ENCODE measurements at places on chromosomes 1 and 21.

DNA sequence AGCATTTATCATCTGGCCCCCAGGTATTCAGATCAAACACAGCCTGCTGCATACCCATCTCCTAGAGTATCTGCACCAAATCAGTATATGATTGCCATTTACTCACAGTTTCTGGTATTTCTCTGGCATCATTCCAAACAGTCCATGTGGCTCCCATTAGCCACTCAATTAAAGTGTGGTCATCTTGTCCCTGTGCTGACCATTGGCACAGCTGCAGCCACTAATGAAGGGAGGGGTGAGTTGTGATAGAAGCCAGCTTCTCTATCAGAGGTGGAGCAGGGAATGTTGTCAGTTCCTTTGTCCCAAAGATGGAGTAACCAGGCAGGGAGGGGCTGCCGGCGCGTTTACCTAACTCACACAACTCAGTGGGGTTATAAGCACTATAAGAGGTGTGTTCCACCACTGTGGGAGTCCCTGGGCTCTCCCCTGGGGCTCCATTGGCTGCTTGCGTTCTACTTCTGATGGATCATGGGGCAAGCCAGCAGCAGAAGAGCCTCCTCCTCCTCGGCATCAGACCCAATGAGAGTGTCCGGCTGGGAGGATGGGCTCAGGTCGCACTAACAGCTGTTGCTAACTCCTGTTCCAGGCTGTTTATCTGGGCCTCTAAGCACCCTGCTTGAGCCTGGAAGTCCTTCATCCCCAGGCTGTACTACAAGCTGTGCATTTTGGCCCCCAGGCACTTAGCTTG is 108.6 kb downstream of the GDAP2 start:
- no peak for DNase-seq

GRCh38 chr1:42944246-42944928 is 14.3 kb downstream of the SLC2A1 start:
- DNase-seq = no peak

DNA sequence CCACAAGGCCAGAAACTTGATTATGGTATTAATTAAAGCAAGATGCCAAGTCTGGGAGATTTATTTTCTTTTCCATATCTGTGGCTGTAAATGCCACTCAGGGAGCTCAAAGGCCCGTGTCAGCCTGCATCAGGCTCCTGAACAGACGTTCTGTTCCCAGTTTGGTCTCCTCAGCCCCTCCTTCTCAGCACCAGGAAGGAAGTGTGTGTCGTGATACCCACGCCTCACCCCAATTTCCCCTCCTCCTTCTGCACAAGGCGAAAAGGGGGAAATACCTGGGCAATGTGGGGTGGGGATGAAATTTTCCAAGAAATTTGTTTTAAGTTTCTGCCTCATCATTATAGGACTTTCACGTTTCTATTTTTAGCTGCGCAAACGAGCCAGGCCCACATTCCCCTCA is 112.0 kb downstream of the SYF2 start:
- no peak for DNase-seq

GRCh38 chr1:176391621-176392020 is 71.4 kb upstream of the PAPPA2 start:
- no peak for DNase-seq

- no peak for DNase-seq
These were observed 2.9 kb downstream of the KRTCAP2 start for GRCh38 chr1:155170101-155170785.

- DNase-seq = no peak
These were observed 40.2 kb upstream of the RBM15 start for GRCh38 chr1:110298991-110299390.

DNA sequence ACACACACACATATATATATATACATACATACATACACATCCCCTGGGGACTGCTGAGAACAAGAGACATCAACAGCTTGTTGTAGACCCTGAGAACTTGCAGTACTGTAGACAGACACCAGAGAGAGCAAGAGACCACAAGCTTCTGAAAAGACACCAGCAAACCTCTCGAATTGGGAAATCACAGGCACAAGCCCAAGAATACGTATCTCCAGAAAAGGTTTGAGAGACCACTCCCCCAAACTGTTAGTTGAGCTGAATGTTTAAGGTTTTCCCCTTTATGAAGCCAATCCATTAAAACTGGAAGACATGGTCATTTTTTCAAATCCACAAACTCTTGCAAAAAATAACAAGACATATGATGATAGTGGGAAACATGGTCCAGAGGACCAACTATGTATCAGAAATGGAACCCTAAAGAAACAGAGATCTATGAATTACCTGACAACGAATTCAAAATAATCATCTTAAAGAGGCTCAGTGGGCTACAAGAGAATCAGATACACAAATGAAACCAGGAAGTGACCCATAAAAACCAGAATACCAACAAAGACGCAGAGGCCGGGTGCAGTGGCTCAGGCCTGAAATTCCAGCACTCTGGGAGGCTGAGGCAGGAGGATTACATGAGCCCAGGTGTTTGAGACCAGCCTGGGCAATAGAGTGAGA is 45.1 kb downstream of the SLC2A1 start:
- peak; percentile 69 for DNase-seq

DNA sequence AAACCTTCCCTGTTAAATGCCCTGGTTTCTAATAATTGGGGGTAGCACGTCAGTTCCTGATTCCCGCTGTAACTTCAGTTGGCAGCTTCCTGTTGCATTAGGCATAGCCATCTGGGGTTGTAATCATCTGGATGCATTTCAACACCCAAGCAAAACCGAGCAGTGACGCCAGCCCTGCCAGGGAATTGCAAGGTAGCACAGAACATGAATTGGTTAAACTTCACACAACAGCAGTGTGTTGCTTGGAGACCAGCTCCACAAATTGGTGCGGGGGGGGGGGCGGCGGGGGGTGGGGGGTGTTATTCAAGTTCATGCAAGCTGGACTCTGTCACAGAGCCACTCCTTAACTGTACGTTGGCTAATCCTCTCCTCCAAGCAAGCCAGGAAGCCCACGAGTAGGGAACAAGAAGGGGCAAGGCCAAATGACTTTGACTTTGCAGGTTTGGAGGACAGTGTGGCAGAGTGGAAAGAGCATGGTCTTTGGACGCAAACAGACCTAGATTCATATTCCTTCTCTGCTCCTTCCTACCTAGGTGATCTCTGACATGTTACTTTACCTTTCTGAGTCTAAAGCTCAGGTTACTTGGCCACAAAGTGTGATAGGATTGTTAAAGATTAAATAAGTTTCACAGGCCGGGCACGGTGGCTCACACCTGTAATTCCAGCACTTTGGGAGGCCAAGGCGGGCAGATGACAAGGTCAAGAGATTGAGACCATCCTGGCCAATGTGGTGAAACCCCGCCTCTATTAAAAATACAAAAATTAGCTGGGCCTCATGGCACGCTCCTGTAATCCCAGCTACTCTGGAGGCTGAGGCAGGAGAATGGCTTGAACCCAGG is 4.7 kb downstream of the LAX1 start:
- peak; percentile 74 for DNase-seq

GRCh38 chr1:87940421-87940820 is 611.7 kb downstream of the LMO4 start:
- no peak for DNase-seq

- peak; percentile 25 for DNase-seq
These were observed 407 bp downstream of the GALNT2 start for GRCh38 chr1:230067419-230067870.

DNA sequence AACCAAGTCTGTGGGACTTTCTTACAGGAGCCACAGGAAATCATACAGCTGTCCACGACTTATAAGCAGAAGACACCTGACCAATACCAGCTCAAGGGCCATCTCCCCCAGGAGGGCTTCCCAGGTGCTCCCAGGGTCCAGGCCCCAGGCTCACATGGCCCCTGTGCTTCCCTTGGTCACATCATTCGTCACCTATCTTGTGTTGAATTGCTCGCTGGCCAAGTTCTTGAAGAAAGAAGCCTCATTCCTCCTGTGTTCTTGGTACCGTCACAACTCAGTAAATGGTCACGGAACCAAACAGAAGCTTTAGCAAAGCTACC is 3.0 kb downstream of the NPHP4 start:
- no peak for DNase-seq

DNA sequence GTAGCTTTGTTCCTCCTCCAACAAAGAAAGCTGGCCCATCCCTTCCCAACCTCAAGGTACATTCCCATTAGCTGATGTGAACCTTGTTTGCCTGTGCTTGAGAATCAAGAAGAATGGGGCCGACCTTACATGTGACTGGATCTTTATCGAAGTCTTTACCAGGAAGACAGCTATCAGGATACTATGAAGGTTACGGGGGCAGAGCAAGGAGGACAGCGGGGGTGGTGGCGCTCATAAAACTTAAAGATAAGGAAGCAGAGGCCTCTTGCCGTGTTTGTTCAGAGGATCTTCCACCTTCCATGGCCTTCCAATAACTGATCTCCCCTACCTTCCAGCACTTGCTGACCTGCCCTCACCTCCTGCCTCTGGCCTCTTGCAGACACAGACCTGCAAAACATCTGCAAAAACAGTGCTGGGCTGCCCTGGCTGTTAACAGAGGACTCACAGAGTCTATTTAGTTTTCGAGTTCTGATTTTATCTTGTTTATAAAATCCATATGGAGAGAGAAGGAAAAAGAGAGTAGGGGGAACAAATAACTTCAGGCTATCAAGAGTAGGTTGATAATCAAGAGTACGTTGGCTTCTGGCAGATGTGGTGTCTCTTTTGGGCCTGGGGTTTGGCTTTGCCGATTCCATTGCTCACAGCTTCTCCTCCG is 198.0 kb downstream of the HUNK start:
- DNase-seq = no peak

DNA sequence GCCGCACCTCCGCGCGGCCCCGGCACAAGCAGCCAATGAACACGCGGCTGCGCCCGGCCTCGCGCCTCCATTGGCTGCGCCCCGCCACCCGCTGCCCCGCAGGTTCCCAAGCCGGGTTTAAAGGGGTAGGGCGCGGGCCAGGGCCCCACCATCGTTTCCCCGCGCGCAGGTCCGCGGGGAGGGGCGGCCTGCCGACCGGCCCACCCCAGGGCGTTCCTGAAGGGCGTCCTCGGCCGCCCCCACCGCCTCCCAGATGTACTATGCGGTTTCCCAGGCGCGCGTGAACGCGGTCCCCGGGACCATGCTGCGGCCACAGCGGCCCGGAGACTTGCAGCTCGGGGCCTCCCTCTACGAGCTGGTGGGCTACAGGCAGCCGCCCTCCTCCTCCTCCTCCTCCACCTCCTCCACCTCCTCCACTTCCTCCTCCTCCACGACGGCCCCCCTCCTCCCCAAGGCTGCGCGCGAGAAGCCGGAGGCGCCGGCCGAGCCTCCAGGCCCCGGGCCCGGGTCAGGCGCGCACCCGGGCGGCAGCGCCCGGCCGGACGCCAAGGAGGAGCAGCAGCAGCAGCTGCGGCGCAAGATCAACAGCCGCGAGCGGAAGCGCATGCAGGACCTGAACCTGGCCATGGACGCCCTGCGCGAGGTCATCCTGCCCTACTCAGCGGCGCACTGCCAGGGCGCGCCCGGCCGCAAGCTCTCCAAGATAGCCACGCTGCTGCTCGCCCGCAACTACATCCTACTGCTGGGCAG is at the start of gene OLIG1:
Gene OLIG1, plus strand, starts transcription at position 148 of the 750 bp plus-strand sequence. Its CDS starts 106 bp downstream, at position 254.
- peak; percentile 59 for DNase-seq

GRCh38 chr1:178451529-178451928 is 45.2 kb downstream of the CLEC20A start:
- DNase-seq = no peak

- peak; percentile 57 for DNase-seq
These were observed at the start of gene RNF220 for GRCh38 chr1:44405031-44405797. Gene RNF220, plus strand, starts transcription at chr1:44405255.

DNA sequence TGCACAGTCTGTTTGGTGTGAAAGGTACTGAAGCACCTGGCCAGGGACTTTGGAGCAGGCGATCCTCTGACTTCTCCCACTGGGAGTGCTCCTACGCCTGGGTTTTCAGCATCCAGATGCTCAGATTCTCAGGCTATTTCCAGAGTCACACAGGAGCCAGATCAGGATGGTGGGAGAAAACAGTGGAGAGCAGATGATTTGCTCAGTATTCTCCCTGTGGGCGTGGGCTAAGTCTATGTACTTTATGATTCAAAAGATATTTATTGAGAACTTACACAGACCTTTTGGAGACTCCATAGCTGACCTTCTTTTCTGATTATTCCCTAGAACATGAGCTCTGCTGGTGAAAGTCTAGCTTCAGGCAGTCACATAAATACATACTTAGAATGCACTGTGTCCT is 134.6 kb downstream of the TENT5C start:
- DNase-seq = no peak

DNA sequence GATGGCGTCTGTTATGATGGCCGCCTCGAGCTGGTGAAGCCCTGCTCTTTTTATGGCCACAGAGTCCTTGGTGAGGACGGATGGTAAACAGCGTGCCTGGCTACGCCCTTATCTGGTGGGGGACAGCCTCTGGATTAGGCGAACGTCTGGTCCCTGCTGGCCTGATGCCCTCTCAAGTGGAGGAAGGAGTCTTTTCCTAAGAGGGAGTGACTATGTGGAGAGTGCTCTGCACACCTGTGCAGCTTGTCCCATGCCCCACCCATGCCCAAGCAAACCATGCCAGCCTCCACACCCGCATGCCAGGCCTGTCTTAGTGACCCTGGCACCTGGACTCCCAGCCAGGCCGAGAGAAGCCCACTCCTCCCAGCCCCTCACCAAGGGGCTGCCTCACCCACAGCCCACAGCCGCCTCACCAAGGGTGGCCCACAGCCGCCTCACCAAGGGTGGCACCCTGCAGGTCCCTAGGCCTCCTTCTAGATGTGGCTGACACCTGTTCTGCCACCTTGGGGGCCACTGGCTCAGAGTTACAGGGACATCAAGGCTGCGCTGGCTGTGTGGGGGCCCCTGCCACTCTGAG is 40.2 kb downstream of the WNT9A start:
- no peak for DNase-seq

- DNase-seq = no peak
These were observed 19.3 kb upstream of the PTPRF start for GRCh38 chr1:43511394-43511793.

GRCh38 chr1:14347186-14347585 is 251.3 kb upstream of the KAZN start:
- no peak for DNase-seq

- no peak for DNase-seq
These were observed 253.3 kb upstream of the VAMP3 start for GRCh38 chr1:7517611-7518330.

GRCh38 chr1:23080885-23081284 is 61.6 kb downstream of the KDM1A start:
- no peak for DNase-seq

GRCh38 chr1:39683591-39684312 is 7.5 kb downstream of the HPCAL4 start:
- DNase-seq = no peak

- no peak for DNase-seq
These were observed 4.3 kb upstream of the IKBKE start for GRCh38 chr1:206465951-206466350.

GRCh38 chr21:41316200-41317062 is at the start of gene FAM3B:
Gene FAM3B, plus strand, starts transcription at chr21:41316801. Its CDS starts 79 bp downstream, at chr21:41316880.
- peak; percentile 4 for DNase-seq

All from NCI-H2081 (cell line).